Large intestine (tissue), 12 donors: ENCODE measurements at places on chromosomes 13 and 19. TPM values are rescaled to one million over a fixed set of nuclear protein-coding genes. Genes with fewer than 3 reads are reported as not detected.
A peak's percentile ranks its signal among the peaks of the same experiment; 100 is the strongest.

GRCh38 chr13:99656092-99656745 lies 154.9 kb downstream of the TM9SF2 start:
- DNase-seq, result peak; percentile 79
- peak overlapping the region; percentile 32 for H3K4me3 ChIP-seq
- H3K27me3 ChIP-seq, result no peaks in the 10 kb centered on the region
- no peaks in the 10 kb centered on the region for H3K36me3 ChIP-seq
- peaks cover 2% of the 10 kb centered on the region for H3K4me1 ChIP-seq

The ZNF433 gene
- polyA plus RNA-seq, result 6.4 TPM

The ZNF577 gene
- 24.8 TPM for polyA plus RNA-seq

DNA sequence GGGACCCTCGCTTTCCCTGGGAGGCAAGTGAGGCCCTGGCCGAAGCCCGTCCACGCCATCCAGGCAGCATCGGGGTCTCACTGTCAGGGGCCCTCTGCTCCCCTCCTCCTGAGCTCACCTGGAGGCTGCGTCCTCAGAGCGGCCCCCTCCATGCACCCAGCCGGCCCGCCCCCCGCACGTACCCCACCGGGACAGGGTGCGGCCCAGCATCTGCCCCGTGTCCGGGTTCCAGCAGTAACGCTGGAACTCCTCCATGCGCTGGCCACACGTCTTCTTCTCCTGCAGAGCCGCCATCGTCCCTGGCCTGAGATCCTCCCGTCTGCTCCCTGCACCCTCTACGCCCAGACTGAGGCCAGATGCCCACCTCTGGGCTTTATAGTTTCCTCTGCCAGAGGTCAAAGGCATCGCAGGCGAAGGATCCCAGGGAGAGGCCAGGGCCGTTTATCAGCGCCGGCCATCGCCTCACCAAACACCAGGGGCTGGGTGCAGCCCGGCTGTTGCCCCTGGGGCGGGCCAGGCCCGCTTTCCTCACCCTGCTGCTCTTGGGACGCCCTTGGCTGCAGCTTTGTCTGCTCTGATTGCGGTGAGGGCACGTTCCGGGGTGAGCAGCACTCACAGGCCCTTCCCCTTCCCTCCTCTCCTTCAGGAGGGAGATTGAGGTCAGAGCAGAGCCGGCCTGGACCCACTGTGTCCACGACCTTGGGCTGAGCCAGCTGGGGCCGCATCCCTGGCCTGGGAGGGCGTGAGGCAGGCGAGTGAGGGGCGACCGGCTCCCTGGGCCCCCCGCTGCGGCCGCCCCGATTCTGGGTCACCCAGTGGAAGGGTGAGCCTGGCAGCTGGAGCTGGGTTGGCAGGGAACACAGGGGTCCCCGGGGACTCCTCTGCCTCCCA lies at the start of gene ATP4B:
ATP4B (minus strand) TSS at position 348 of the 891 bp plus-strand sequence; CDS start at position 294, 54 bp downstream.
- no peak within 1 kb of the TSS for H3K27ac ChIP-seq
- H3K4me3 ChIP-seq, result no peak within 1 kb of the TSS
- peaks cover 3% of the 10 kb centered on the region for H3K4me1 ChIP-seq
- no peaks in the 10 kb centered on the region for H3K27me3 ChIP-seq
- H3K36me3 ChIP-seq, result no peaks in the 10 kb centered on the region

The CLEC17A gene
- polyA plus RNA-seq, result 0.13 TPM

The RNF225 gene
- polyA plus RNA-seq, result not detected

The DAND5 gene
- 0.06 TPM for polyA plus RNA-seq

The LILRB5 gene
- polyA plus RNA-seq, result 7.6 TPM

DNA sequence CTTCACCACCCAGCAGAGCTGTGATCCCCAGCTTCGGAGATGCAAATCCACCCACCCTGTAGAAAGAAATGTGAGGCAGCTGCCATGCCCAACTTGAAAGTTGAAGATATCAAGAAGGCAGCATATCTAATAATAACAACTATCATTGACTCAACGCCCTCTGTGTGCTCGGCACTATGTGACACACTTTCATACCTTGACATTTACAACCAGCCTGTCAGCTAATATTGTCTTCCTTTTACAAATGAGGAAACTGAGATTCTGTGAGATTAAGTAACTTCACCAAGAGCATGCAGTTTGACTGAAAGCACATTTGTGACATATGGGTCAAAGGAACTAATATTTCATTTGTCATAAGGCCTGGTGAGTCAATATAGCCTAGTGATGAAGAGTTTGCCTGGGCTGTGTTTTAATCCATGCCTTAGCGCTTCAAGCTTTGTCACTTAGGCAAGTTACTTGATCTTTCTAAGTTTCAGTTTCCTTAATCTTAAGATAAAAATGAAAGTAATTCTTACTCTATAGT lies 137.0 kb downstream of the FLT1 start:
- H3K27me3 ChIP-seq, result no peaks in the 10 kb centered on the region
- H3K4me3 ChIP-seq, result no peak overlapping the region
- H3K36me3 ChIP-seq, result no peaks in the 10 kb centered on the region
- no peak for DNase-seq

The KIR2DL3 gene
- 0.27 TPM for polyA plus RNA-seq

The TMEM221 gene
- 0.46 TPM for polyA plus RNA-seq

GRCh38 chr13:85441975-85442374 lies 357.2 kb downstream of the SLITRK6 start:
- H3K4me1 ChIP-seq, result no peaks in the 10 kb centered on the region
- DNase-seq, result no peak
- H3K27ac ChIP-seq, result no peak overlapping the region
- H3K36me3 ChIP-seq, result no peaks in the 10 kb centered on the region
- no peaks in the 10 kb centered on the region for H3K27me3 ChIP-seq

The ZSCAN4 gene
- 0.25 TPM for polyA plus RNA-seq

The MADCAM1 gene
- polyA plus RNA-seq, result 10.7 TPM

GRCh38 chr13:78603240-78603957 lies at the start of gene POU4F1:
TSS of gene POU4F1 (minus strand) at chr13:78603552. CDS start at chr13:78603326, 226 bp downstream.
- no peaks in the 10 kb centered on the region for H3K36me3 ChIP-seq
- peak; percentile 60 for DNase-seq
- H3K4me3 ChIP-seq, result peak within 1 kb of the TSS; percentile 19
- no peak within 1 kb of the TSS for H3K27ac ChIP-seq
- peaks cover 96% of the 10 kb centered on the region for H3K27me3 ChIP-seq
- H3K4me1 ChIP-seq, result peaks cover 24% of the 10 kb centered on the region

The SYNGR4 gene
- polyA plus RNA-seq, result 0.12 TPM
